Bronchial smooth muscle cell (primary cell): ENCODE measurements at places on chromosomes 5 and 9. TPM values are rescaled to one million over a fixed set of nuclear protein-coding genes. Genes with fewer than 3 reads are reported as not detected.

Gene MRNIP
- total RNA-seq = 15.3 and 28.9 TPM in 2 replicates

Gene LCN1
- total RNA-seq = not detected in 2 replicates

Gene HSD17B3
- total RNA-seq = not detected in 2 replicates

Gene C5orf46
- total RNA-seq = 0.95 TPM in 1 of 2 replicates, not detected in the other

Gene PCDHGB2
- total RNA-seq = 3.0 and 4.1 TPM in 2 replicates

Gene ANKRD34B
- not detected in 2 replicates for total RNA-seq

Gene BHMT2
- 4.4 and 4.6 TPM in 2 replicates for total RNA-seq

Gene TRMT10B
- total RNA-seq = 4.1 and 4.6 TPM in 2 replicates

Gene KLF4
- total RNA-seq = 24.2 and 24.7 TPM in 2 replicates
